ENCODE measurements at places on chromosomes 12 and 14. TPM values are rescaled to one million over a fixed set of nuclear protein-coding genes. Genes with fewer than 3 reads are reported as not detected.

- no peaks in the 10 kb centered on the region for H3K27me3 ChIP-seq
- H3K27ac ChIP-seq, result no peak overlapping the region
- no peak overlapping the region for H3K4me3 ChIP-seq
These were observed 135.5 kb downstream of the PAWR start for GRCh38 chr12:79555028-79555925.

DNA sequence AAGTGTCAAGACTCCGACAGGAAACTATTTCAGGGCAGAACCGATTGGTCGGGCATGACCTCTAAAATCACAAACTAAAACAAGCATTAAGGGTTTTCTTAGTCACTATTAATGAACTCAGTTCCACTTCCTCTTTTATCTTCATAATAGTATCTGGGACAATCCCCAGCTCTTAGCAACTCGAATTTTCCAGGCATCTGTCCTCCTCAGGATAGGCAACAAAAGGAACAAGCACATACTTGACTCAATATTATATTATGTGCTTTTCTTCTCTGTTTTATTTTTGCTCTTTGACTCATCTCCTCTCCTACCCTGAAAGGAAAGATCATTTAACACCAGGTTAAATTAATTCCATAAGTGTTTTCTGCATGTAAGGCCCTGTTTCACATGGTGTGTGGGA, 638.3 kb upstream of the TBX3 start:
- no peaks in the 10 kb centered on the region for H3K36me3 ChIP-seq
- H3K27ac ChIP-seq, result no peak overlapping the region
- no peak for DNase-seq
- H3K27me3 ChIP-seq, result no peaks in the 10 kb centered on the region
- H3K4me3 ChIP-seq, result no peak overlapping the region
- H3K4me1 ChIP-seq, result no peaks in the 10 kb centered on the region

DNA sequence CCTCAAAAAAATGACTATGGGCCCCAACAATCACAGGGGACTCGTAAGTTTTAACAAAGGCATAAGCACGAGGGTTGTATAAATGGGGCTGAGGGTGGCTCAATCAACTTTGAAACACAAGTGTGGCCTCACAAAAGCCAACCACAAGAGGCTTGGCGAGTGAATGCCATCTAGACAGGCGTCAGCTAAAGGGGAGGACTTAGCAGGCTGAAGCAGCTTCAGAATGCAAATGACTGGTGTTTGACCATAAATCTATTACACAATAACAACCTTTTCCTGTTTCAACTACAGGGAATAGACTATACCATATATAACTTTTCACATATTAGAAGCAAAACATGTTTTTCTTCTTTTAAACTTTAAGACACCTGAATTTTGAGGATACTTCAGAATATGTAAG, 777.9 kb downstream of the FSCB start:
- H3K4me1 ChIP-seq, result no peaks in the 10 kb centered on the region
- no peak for DNase-seq
- H3K27me3 ChIP-seq, result no peaks in the 10 kb centered on the region
- no peak overlapping the region for H3K4me3 ChIP-seq
- no peak overlapping the region for H3K27ac ChIP-seq
- no peaks in the 10 kb centered on the region for H3K36me3 ChIP-seq

GRCh38 chr12:14803830-14804160, 325 bp downstream of the C12orf60 start:
- no peaks in the 10 kb centered on the region for H3K27me3 ChIP-seq
- no peak overlapping the region for H3K27ac ChIP-seq
- DNase-seq, result no peak

DNA sequence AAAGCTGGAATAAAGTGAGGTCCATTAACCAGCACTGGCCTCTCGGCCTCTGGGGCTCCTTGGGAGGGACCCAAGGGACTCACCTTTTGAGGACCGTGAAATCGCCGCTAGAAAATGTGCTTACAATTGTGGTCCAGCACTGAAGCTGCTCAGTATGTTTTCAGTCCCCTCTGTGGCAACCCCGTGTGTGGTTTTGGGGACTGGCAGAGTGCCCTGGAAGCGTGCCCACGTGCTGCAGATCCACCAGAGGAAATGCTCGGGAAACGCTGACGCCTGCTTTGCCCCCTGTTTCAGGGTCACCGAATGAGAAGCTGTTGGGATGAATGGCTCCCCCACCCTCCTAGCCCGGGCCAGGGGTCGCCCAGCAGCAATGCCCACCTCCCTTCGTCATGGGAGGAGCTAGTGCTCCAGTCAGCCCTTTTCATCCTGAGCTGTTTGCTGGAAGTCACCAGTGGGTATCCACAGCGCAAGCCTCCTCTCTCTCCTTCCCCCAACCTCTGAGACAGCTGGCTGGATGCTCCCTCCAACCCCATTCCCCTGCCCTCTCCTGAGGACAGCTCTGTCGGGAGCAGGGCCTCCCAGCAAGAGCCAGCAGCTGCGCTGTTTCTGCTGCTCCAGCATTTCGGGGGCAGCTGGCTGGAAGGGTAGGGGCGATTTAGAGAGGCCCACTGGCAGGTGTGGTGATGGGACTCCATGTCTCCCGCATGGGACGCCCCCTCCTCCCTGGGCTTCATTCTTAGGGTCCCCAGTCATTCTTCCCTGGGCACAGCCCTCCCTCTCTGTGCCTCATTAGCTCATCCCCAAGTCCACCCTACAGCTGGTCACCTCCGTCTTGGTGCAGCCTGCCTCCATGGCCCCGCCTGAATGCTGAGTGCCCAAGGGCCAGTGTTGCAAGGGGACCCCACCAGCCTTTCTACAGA, 33.2 kb upstream of the PPP1R13B start:
- peak overlapping the region; percentile 8 for H3K4me3 ChIP-seq
- H3K36me3 ChIP-seq, result no peaks in the 10 kb centered on the region
- no peak overlapping the region for H3K27ac ChIP-seq
- H3K27me3 ChIP-seq, result no peaks in the 10 kb centered on the region
- no peak for DNase-seq

- peaks cover 21% of the 10 kb centered on the region for H3K4me1 ChIP-seq
- peaks cover 53% of the 10 kb centered on the region for H3K36me3 ChIP-seq
- DNase-seq, result no peak
- no peak overlapping the region for H3K4me3 ChIP-seq
These were observed 84.0 kb downstream of the DCAF5 start for GRCh38 chr14:69068744-69069421.

DNA sequence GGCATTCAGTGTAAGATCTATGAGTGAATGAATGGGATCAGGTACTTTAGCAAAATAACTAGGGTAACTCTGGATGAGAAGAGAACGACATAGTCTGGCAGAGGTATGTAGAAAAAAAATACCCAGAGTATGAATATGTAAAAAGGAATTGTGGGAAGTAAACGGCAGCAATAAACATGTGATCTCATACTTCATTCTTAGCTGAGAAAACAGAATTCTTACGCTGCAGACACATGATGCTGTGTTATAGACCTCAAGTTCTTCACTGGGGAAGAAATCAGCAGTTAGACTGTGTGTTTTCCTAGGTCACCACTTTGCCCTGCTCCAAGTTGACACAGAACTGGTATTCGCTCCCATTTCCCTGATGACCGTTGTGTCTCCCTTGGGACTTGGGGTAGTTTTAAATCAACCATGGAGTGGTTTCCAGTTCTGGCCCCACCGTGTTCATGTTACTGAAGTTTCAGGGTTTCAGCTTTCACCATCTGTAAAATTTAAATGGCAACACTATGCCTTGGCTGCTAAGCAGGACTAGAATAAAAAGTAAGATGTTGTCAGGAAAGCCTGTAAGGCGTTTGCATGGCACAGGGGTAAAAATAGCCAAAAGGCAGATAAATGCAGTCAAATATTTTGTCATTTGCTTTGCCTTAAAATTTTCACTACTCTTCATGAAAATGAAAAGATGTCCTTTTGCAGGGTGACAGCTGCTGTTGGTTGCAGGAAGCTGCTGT, 223.7 kb downstream of the PELI2 start:
- peaks cover 8% of the 10 kb centered on the region for H3K4me1 ChIP-seq
- no peaks in the 10 kb centered on the region for H3K36me3 ChIP-seq
- H3K4me3 ChIP-seq, result no peak overlapping the region
- no peaks in the 10 kb centered on the region for H3K27me3 ChIP-seq

- H3K27ac ChIP-seq, result peak overlapping the region; percentile 39
- H3K27me3 ChIP-seq, result no peaks in the 10 kb centered on the region
- H3K4me1 ChIP-seq, result peaks cover 72% of the 10 kb centered on the region
- H3K4me3 ChIP-seq, result no peak overlapping the region
- H3K36me3 ChIP-seq, result peaks cover 55% of the 10 kb centered on the region
These were observed 14.6 kb downstream of the CCDC88C start for GRCh38 chr14:91402771-91403600.

- H3K27ac ChIP-seq, result no peak overlapping the region
- no peak overlapping the region for H3K4me3 ChIP-seq
- no peak for DNase-seq
- no peaks in the 10 kb centered on the region for H3K4me1 ChIP-seq
- H3K27me3 ChIP-seq, result peaks cover 6% of the 10 kb centered on the region
These were observed 53.4 kb downstream of the LTBP2 start for GRCh38 chr14:74558655-74559054.

- no peak for DNase-seq
- H3K4me3 ChIP-seq, result no peak overlapping the region
These were observed 95.7 kb upstream of the TBX3 start for GRCh38 chr12:114779647-114780046.

- DNase-seq, result no peak
- H3K27me3 ChIP-seq, result peaks cover 22% of the 10 kb centered on the region
- no peak overlapping the region for H3K27ac ChIP-seq
- no peak overlapping the region for H3K4me3 ChIP-seq
- no peaks in the 10 kb centered on the region for H3K4me1 ChIP-seq
These were observed 217.1 kb downstream of the EXOC5 start for GRCh38 chr14:57051633-57052032.

DNA sequence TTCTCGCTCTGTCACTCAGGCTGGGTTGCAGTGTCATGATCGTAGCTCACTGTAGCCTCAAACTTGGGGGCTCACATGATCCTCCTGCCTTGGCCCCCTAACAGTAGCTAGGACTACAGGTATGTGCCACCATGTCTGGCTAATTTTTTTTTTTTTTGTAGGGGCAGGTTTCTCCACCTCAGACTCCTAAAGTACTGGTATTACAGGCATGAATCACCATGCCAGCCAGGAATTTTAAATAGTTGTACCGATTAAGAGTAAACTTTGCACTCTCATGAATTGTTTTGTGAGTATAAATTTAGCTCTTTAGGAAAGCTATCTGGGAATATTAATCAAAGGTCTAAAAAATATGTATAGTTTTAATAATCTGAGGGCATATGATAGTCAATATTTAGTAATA, 25.5 kb downstream of the YEATS4 start:
- H3K4me3 ChIP-seq, result no peak overlapping the region
- no peak overlapping the region for H3K27ac ChIP-seq

MFAP5 gene
- total RNA-seq, result not detected

OTUB2 gene
- total RNA-seq, result 2.3 TPM

PRB4 gene
- total RNA-seq, result not detected

HOXC9 gene
- not detected for total RNA-seq

RNASE7 gene
- total RNA-seq, result not detected

MYO1H gene
- not detected for total RNA-seq

KIF26A gene
- total RNA-seq, result 0.34 TPM

FOXA1 gene
- 0.11 TPM for total RNA-seq

COL2A1 gene
- total RNA-seq, result 0.27 TPM

RABGGTA gene
- 33.9 TPM for total RNA-seq
